ENCODE measurements at places on chromosomes 13 and 19.

DNA sequence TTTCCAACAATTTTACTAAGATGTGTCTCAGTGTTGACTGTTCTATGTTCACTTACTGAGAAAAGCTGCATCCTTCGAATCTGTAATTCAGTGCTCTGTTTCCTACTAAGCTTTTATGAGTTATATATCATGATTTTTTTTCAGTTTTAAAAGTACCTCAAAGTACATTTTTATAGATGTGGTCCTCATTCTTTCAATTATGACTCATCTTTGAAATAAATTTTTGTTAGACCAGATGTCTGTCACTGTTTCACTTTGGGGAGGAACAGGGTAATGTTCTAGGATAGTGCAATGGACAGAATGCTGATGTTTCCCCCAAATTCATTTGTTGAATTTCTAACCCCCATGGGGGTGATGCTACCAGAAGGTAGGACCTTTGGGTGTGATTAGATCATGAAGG, 74.8 kb downstream of the NALCN start:
- DNase-seq = no peak

- no peak for DNase-seq
These were observed 100.6 kb downstream of the TNFRSF19 start for GRCh38 chr13:23670793-23671192.

GRCh38 chr13:91627952-91628739, 229.7 kb downstream of the GPC5 start:
- DNase-seq = no peak

DNA sequence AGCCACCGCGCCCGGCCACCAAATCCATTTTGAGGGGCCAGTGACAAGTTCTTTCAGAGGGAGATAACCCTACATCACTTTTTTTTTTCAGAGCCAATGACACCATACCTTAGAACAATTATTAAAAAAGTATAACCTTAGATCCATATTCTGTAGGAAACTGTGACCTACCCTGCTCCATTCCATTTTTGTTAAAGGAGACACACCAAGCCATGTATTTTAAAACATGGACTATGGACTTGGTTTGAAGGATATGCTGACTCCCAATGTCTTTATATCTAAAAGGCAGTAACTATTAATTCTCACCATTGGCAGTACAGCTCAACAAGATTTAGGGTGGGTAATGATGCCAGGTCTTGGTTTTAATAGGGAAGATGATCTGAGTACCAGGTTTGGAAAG, 1.1 kb downstream of the GSK3A start:
- no peak for DNase-seq

GRCh38 chr13:80374901-80375300, 34.0 kb upstream of the SPRY2 start:
- no peak for DNase-seq

- no peak for DNase-seq
These were observed 12.6 kb downstream of the JOSD2 start for GRCh38 chr19:50498219-50499056.

GRCh38 chr13:40016953-40017660, 361.6 kb downstream of the COG6 start:
- DNase-seq = no peak

GRCh38 chr19:51094696-51095279, 12.1 kb upstream of the KLK14 start:
- no peak for DNase-seq

GRCh38 chr13:31094331-31095015, 67.2 kb downstream of the HSPH1 start:
- no peak for DNase-seq

- DNase-seq = no peak
These were observed 79.4 kb upstream of the MCF2L start for GRCh38 chr13:112889351-112890290.

- DNase-seq = no peak
These were observed 50.5 kb downstream of the RFC3 start for GRCh38 chr13:33868343-33868994.

GRCh38 chr19:14459703-14460102, 15.5 kb downstream of the PTGER1 start:
- no peak for DNase-seq

- DNase-seq = peak; percentile 97
These were observed at the start of the genes PET100 and XAB2 for GRCh38 chr19:7629347-7630054. TSS of gene PET100 (plus strand) at chr19:7629793. CDS start at chr19:7629834, 41 bp downstream. TSS of gene XAB2 (minus strand) at chr19:7629545. CDS start at chr19:7629527, 18 bp downstream.

GRCh38 chr13:83503424-83503823, 378.9 kb downstream of the SLITRK1 start:
- DNase-seq = no peak

- no peak for DNase-seq
These were observed 491.3 kb upstream of the KLF12 start for GRCh38 chr13:74625541-74625940.

DNA sequence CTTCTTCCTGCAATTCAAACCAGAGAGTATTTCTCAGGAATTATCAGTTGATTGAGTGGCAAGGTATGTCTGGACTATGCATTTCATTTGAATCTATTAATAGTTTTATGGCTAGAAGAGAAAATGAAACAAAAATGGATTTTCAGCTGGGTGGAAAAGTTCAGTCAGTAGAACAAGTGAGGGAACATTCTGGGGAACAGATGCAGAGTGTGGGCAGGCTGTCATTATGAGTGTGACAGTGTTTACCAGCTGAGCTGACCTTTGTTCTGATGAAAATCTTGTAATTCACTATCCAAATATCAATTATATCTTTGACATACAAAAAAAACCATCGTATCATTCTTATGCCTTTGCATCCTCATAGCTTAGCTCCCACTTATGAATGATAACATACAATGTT, 2.6 kb upstream of the CLC start:
- no peak for DNase-seq

GRCh38 chr19:377801-378581, 31.0 kb downstream of the C2CD4C start:
- no peak for DNase-seq

- DNase-seq = no peak
These were observed 599 bp downstream of the C19orf12 start for GRCh38 chr19:29714371-29714952.

DNA sequence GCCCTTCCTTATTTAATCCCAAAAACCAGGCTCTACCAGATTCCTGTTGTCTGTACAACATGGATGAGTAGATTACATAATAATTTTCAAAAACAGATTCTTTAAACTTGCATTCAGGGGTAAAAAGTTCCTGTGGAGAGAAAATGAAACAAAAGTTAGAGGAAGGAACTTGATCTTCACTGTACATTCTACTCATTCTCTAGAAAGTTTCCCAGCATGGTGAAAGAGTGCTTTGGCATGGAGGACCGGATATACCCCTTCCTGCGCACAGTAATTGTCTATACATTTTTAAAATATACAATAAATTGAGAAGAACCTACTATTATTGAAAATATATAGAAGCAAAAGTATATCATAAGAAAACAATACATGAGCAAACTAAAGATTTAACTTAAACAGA, 274.2 kb downstream of the ITGBL1 start:
- no peak for DNase-seq

- DNase-seq = no peak
These were observed 6.7 kb upstream of the RANBP3 start for GRCh38 chr19:5984600-5984999.

DNA sequence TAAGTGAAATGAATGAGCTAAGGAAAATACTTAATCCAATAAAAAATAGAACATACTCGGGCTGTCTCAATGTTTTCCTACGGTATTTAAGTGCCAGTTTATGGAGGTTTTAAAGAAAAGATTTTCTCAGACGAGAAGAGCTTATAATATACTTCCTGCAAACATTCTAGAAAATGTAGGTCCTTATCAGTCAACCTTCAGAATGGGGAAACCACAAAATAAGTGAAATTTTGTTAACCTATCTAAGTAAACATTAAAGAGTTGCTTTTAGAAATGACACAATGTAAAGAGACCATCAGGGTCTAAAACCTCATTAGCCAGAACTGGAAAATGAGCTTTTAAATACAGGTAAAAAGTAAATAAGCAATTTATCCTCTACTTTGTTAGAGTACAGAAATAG, 12.1 kb downstream of the MIR17HG start:
- no peak for DNase-seq

GRCh38 chr19:5317321-5317720, 23.3 kb downstream of the PTPRS start:
- DNase-seq = no peak

DNA sequence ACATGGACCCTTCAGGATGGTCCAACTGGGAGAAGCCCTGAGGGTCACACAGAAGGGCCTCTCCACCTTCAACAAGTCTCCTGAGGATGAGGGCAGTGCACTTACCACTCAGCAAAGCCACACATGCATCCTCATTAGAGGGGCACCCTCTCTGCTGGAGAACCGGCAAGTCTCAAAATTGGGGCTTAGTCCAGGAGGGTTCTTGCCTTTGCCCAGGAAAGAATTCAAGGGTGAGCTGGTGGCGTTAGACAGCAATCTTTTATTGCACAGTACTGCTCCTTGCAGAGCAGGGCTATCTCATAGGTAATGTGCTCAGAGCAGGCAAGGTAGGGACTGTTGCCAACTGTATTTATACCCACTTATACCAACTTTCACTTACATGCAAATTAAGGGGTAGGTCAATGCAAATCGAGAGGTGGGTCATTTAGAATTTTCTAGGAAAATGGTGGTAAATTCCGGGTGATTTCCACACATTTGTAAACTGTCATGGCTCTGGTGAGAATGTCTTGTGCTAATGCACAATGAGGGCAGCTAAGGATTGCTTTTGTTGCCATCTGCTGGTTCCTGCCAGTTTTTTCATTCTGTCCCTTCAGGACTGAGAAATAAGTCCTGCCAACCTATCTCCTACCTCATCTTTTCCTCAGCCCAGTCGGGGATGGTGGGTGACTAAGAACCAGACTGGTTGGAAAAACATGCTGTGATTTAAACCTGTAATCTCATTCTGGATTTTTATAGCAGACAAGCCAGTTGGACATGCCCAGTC, 27.8 kb upstream of the IGSF23 start:
- DNase-seq = no peak

GRCh38 chr19:48461651-48461981, 6.2 kb downstream of the KCNJ14 start:
- DNase-seq = no peak

DNA sequence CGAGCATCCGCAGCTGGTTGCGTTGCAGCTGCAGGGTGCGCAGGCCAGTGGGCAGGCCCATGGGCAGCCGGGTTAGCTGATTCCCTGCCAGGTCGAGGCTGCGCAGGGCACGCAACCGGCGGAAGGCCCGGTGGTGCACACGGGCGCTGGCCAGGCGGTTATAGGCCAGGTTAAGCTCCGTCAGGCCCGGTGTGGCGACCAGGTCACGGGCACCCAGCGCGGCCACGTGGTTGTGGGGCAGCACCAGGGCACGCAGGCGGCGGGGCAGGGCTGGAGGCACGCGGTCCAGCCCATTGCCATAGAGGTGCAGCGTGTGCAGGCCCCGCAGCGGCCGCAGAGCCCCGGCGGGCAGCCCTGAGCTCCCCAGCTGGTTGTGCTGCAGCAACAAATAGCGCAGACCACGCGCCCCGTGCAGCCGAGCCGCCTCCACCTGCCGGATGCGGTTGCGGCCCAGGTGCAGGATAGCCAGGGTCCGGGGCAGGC, 5.3 kb downstream of the PODNL1 start:
- DNase-seq = no peak

DNA sequence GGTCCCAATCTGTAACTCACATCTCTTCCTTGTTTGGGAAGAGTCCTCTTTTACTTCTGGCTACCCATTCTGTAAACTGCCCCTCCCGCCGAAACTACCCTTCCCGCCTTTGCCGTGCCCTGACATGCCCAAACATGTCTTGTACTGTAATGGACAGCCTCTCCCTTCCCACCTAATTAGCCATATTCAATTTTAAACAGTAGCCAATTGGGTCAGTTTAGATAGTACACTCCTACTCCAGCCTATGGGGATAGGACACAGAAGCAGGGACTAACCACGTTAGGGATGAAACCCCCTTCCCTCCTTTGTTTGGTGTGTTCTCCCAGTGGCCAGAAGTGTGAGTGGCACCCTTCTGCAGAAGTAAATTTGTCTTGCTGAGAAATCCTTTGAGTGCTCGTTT, 34.2 kb downstream of the SACS start:
- no peak for DNase-seq

GRCh38 chr13:75180805-75181455, 301.0 kb downstream of the TBC1D4 start:
- DNase-seq = no peak

- DNase-seq = no peak
These were observed 426.7 kb downstream of the TBC1D4 start for GRCh38 chr13:75055296-75055695.

DNA sequence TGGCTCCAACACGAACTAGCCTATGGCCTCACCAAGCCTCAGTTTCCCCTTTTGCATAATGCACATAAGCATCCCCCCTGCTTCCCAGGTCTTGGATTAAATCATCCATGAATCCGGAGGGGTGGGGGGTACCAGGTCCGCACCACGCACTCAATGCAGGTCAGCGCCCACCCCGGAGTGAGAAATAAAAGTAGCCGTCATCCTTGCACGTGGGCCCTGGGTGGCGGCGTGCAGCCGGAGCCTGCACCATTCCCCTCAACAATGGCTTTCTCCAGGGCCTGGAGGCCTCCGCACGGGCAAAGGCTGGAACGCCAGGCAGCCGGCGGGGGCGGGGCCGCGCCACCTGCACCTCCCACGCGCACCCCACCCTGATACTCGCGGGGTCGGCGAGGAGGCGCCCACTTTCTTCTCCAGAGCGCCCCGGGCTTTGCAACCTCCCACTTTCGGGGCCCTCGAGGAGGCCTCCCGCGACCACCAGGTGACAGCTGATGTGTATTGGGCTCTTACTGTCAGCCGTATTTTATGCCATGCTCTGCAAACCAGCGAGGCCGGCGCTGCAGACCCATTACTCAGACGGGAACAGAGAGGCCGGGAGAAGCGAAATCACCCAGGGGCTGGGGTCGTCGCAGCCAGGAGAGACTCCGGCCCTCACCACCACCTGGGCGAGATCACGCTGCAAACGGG, 767 bp upstream of the GADD45B start:
- no peak for DNase-seq

- DNase-seq = no peak
These were observed 511 bp downstream of the WDR88 start for GRCh38 chr19:33132425-33132824.

DNA sequence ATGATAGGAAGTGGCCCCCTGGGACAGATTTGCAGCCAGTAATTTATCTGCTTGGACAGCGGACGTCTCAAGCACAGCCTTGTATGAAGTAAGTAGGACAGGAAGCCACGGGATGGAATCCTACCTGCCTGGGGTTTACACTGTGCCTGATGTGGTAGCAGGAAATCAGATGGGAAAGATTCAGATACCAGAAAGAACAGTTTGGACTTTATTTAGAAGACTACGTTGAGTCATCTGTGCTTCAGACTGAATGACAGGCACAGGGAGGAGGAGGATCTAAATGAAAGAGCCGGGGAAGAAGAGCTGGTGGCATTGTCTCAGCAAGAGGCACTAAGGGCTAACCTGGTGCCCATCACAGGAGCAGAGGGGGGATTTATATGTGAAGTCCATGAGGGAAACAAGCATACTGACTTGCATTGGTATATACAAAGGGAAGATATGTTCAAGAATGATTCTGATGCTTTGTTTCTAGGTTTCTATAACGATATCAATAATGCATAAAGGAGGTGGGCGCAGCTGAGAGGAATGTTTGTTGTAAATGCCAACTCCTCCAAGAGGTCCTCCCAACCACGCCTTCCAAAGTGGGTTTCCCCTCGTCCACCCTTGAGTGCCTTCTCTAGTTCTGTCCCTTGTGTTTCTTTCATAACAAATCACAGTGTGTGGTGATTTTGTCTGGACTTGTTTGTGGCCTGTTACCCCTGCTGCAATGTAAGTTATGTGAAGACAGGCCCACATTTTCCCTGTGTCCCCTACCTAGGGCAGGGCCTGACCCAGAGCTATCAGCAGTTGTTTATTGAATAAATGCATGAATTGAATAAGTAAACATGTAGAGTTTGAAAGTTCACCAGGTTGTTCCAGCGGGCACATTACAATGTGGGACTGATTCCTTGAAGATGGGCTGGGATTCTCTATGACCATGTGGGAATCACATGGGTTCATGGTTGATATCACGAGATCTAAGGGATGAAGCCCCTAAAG, 328.4 kb downstream of the SLC7A1 start:
- no peak for DNase-seq
